ENCODE measurements at places on chromosomes 11 and 22.
A peak's percentile ranks its signal among the peaks of the same experiment; 100 is the strongest.

DNA sequence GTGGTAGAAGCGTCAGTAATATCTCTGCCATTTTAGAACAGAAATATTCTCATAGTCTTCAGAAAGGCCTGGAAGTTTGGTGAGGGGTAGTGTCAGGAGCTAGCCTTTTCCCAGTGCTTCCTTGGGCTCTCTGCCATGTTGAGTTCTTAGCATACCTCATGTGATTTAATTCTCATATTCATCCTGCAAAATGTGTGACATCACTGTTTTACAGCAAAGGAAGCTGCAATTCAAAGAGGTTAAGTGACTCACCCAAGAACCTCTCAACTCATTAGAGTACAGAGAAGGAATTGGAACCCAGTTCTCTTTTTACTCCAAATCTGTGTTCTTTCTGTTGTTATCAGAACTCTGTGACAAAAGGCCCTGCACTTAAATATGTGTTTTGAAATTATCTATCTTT, 72.1 kb downstream of the RNF169 start:
- DNase-seq = no peak

GRCh38 chr11:22677153-22677903, 10.9 kb downstream of the GAS2 start:
- no peak for DNase-seq

GRCh38 chr11:69310351-69310750, 16.4 kb downstream of the MYEOV start:
- DNase-seq = no peak

DNA sequence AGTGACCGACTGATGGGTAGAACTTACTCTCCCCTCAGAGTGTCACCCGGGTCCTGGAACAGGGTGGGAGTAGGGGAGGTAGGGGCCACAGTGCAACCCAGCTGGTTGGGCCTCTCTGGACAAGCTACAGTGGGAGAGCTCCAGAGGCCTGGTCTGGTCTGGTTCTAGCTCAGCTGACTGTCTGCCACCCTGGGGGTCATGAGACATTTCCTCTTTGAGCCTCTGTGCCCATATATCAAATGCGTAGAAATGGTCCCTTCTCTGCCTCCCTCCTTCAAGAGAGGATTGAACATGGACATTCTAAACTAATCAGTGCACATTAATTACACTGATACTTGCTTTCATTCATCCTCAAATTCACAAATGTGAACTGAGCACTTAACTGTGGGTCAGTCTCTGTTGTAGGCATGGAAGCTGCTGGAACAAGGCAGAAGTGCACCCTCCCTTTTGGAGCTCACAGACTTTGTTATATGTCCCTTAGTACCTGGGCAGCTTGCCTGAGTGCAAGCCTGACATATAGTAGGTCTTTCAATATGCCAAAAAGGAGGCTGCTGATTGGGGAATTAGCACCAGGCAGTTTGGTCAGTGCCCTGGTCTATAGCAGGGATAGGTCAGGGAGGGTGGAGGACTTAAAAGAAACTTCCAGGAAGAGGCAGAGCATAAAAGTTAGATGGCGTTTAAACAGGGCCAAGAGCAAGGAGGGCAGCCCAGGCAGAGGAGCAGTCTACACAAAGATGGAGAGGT, 25.7 kb downstream of the ARHGEF17 start:
- no peak for DNase-seq

- no peak for DNase-seq
Observed at GRCh38 chr11:47271961-47272661, 2.2 kb downstream of the MADD start.

DNA sequence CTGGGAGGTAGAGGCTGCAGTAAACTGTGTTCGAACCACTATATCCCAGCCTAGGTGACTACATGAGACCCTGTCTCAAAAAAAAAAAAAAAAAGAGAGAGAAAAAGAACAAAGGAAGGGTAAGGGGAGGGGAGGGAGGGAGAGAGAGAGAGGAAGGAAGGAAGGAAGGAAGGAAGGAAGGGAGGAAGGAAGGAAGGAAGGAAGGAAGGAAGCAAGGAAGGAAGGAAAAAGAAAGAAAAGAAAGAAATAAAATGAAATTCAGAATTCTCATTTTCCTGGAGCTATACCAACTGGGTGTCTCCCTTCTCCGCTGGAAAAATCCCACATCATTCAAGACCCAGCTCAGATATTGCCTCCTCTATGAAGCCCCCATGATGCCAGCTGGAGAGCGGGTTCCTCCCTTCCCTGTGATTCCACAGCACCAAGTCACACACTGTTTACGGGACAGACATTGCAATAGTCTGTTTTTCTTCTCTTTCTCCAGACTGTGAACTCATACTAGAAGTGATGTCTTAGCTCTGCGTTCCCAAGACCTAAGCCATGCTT, 3.0 kb upstream of the PPFIA1 start:
- no peak for DNase-seq

GRCh38 chr22:25021976-25022711, 69.6 kb downstream of the KIAA1671 start:
- DNase-seq = no peak

- no peak for DNase-seq
Observed at GRCh38 chr22:40588726-40589125, 47.8 kb downstream of the MRTFA start.

- no peak for DNase-seq
Observed at GRCh38 chr22:26770624-26771023, 113.2 kb downstream of the MIAT start.

GRCh38 chr22:39379756-39380730, 19.5 kb upstream of the TAB1 start:
- no peak for DNase-seq

DNA sequence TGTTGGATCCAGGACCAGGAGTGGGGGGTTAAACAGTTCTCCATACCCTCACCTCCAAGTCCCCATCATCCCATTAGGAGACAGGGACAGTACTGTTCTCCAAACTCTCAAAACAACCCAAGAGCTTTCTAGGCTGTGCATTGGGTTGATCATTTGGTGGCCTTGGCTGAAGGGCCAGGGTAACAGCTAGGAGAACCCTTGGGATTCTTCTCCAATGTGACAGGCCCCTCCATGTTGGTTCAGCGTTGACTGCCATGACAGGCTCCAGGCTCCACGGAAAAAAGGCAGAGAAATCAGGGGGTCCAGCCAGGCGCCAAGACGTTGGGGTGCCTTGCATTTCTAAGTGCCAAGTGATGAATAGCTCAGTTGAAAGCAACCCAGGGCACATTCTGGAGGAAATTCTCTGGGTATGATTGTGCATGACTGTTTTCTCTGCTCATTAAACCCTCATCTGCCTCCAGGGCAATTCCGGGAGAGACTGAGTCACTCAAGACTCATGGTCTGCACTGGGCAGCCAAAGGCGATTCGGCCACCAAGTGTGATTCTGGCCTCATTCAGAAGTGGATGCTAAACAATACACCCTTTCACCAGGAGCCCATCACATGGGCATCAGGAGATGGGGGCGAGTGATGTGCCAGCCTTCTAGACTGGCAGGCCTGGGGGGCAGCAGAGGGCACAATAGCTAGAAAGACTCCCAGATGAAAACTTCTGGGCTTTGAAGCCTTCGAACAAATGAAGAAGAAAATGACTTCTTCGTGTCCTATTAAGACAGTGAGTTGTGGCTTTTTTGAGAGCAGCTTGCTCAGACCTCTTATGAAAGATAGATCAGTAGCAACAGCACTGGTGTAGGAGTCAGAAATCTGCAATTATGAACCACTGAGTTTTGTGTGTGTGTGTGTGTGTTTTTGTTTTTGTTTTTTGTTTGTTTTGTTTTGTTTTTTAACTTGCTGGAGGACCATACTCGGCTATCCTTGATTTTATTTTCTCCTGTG, 27.7 kb downstream of the CD44 start:
- peak; percentile 12 for DNase-seq

GRCh38 chr11:64970731-64971151, 1.2 kb downstream of the MAJIN start:
- peak; percentile 2 for DNase-seq

GRCh38 chr11:33329705-33330329, 72.6 kb downstream of the HIPK3 start:
- peak; percentile 29 for DNase-seq

GRCh38 chr11:33543823-33544222, 156.8 kb downstream of the C11orf91 start:
- DNase-seq = no peak

DNA sequence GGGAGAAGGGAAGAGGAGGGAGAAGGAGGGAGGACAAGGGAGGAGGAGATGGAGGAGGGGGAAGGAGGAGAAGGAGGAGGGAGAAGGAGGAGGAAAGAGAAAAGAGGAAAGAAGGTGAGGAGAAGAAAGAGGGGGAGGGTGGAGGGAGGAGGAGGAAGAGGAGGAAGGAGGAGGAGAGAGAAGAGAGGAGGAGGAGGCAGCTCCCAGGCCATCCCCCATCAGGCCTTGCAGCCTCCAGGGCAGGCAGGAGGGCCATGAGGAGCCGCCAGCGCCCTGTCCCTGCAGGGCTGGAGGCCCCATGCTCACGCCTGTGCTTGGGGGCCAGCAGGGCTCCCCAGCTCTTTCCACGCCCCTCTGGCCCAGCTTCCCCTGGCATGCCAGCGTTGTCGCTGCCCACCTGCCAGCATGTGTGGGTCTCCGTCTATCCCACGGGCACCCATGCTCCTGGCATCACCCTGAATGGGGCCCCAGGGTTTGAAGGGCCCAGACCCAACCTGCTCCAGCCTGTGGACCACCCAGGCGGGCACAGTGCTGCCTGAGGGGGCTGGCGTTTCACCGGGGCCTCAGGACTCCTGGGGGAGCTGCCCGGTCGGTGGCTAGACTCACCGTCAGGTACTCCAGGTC, 5.2 kb downstream of the TSPAN32 start:
- DNase-seq = no peak

GRCh38 chr11:10581481-10582019, 13.1 kb upstream of the LYVE1 start:
- no peak for DNase-seq

DNA sequence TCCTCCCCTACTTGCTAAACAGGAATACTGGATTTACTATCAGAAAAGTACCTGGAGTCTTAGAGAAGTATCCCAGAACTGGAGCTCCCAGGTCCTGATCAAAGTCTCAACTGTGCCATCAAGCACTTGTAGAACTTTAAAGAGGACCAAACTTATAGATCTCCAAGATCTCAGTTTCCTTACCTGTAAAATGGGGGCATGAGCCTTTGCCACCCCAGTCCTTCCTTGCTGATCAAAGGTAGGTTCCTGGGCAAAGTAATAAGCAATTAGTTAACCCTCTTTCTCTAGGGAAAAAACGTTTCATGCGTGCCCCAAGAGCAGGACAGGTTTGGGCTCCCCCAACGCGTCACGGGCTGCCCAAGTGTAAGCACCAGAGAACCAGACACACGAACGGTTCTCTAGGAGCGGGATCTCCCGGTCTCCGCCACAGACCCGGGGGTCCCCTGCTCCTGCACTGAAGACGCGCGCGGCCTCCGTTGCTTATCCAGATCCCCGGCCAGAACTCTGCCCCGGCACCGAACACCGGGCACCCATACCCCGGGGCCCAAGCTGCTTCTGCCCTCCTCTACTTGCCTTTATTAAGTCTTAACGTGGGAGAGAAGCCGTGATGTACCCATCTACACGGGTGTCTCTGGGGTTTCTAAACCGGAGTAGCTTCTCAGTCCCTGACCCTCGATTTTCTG, 505 bp downstream of the ZNF214 start:
- no peak for DNase-seq

DNA sequence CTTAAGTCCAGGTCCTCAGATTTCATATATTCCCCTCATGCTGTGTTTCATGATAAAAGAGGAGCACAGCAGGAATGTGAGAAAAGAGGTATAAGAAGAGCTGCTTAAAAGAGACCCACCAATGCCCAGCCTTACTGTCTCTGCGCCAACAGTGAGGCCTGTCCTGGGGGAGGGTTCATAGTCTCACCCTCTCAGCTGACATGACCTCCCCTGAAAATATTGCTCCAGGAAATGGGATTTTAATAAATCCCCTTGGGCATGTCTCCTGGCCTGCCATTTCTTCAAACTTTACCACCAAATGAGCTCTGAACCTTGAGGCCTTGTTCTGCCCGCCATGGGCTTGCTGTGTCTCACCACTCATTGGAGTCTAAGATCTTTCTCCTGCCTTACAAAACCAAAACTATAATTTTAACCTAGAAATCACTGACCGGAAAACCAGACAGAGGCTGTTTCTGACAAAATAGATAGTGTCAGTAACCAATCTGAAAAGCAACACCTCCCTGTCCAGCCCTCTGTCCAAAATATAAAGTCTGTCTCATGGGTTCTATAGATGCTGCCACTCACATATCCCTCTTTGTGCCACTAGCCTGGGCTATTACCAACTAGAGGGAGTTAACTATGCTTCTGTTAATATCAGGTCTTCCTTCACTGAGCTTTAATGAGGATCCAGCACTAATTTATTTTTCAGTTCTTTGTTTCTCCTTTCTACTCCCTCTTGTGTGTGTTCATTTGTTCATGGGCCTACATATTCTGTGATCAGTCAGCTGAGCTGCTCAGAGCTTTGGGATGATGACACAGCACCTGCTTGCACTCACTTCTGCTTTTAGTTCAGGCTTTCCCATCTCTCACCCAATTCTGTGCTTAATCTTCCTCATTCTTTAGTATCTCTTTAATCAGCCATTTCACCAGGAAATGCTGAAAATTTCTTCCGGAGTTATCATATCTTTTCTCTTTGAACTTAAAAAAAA, at the start of gene OR2AG2:
OR2AG2 (minus strand) TSS at position 51 of the 968 bp plus-strand sequence. CDS start 3,019 bp downstream, outside the sequence.
- DNase-seq = no peak

DNA sequence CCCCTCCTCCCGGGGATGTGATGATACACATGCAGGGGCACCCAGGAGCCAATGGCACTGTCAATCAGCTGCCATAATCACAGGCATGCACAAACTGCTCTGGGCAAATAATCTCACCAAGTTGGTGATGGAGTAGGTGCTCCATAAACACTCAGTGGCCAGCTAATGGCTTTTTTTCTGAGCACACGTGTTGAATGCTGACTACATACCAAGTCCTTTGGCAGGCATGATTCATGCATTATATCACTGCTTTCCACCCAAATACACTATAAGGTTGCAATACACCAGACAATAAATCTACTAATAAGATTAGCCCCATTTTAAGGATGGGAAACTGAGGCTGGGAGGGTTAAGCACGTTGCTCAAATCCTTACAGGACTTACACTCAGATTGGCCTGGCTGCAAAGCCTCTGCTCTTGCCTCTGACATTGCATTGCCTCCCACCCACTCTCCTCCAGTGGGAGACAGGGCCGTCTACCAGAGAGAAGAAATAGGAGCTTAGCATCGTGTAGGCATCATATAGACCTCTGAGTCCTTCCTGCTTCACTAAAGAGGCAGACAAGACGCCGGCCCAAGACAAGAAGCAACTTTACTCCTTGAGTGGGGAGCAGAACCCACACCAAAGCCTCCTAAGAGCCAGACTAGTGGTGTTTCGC, 32.7 kb upstream of the ACCSL start:
- DNase-seq = no peak

DNA sequence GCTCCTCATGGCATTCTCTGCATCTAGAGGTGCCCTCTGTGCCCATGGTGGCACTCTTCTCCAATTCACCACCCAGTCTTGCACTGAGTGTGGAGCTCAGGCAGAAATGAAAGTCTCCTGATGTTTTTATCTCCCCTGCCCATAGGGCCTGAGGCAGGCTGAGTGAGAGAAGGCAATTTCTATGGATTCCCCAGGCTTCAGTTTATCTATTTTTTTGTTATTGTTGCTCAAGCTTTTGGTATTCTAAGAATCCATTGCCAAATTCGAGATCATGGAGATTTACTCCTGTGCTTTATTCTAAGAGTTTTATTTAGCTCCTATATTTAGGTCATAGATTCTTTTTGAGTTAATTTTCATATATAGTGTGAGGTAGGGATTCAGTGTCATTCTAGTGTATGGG, 40.7 kb downstream of the TSPAN18 start:
- DNase-seq = no peak

Data from stimulated activated CD4-positive, alpha-beta T cell treated with anti-CD3 and anti-CD28 coated beads, Interleukin-4, amount 100 ng/mL, for 1 hour (primary cell).